ENCODE measurements at places on chromosomes 2 and 18. TPM values are rescaled to one million over a fixed set of nuclear protein-coding genes. Genes with fewer than 3 reads are reported as not detected.

CERKL gene
- not detected for total RNA-seq

GRCh38 chr2:101364878-101365277 lies 22.4 kb downstream of the CREG2 start:
- no peak for DNase-seq

DNA sequence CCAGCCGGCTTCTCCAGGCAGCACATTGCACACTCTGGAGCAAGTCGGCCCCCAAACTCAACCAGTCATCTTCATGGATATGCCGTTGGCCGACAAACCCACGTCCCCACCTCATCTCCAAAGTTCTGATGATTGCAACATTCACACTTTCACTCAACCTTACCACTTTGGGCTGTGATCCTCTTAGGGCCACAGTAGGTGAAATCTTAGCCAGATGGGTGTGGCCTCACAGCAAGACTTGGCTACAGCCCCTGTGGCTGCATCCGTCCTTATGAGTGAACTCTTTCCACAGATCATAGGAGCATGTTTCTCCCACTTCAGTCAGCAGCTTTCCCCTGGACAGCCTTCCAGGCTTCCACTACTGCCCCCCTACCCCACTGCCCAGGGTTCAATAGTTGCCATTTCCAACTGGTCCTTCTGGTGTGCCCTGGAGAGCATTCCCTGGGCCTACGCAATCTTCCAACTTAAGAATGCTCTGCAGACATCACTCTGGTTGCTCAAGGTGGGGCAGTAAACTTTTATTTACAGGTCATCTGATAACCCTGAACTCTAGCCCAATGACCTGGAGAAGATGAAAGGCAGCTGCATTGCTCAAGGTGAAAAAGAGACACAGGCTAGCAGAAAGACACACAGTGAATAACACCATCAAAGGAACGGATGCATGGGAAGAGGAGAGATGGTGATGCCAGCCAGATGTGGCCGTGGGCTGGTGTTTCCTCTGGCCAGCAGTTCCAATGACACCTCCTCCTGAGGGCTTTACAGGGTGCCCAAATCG lies 34.5 kb downstream of the ARL4C start:
- DNase-seq: no peak

- no peak for DNase-seq
Observed at GRCh38 chr2:143771939-143772338, 642.7 kb downstream of the ARHGAP15 start.

HES6 gene
- total RNA-seq: 2.0 TPM

BOLL gene
- total RNA-seq: not detected

BCL11A gene
- 0.64 TPM for total RNA-seq

GRCh38 chr2:68387408-68388350 lies 22.6 kb downstream of the PLEK start:
- DNase-seq: no peak

GRCh38 chr2:36369163-36369562 lies 13.6 kb downstream of the CRIM1 start:
- no peak for DNase-seq
